ENCODE measurements at places on chromosomes 5 and 9.

GRCh38 chr9:1100945-1101344, 50.8 kb downstream of the DMRT2 start:
- peak; percentile 29 for DNase-seq

DNA sequence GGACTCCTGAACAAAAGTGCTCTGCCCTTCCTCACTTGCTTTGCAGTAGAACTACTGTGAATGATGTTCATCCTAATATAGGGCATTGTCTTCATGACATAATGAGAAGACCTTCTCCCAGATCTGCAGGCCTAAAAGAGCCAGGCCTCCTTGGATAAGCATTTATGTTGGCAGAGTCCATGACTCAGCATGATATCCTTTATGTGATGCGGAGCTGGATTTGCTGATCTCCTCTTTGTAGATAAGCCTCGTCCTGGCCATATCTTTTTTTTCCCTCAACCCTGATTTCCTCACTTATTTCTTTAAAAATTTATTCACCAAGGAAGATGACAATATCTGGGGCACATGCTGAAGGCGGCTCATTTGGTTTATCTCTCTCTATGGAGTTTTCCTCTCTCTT, 62.4 kb upstream of the TAS2R1 start:
- no peak for DNase-seq

- peak; percentile 48 for DNase-seq
Measured at GRCh38 chr5:68318955-68319705, 103.6 kb downstream of the PIK3R1 start.

DNA sequence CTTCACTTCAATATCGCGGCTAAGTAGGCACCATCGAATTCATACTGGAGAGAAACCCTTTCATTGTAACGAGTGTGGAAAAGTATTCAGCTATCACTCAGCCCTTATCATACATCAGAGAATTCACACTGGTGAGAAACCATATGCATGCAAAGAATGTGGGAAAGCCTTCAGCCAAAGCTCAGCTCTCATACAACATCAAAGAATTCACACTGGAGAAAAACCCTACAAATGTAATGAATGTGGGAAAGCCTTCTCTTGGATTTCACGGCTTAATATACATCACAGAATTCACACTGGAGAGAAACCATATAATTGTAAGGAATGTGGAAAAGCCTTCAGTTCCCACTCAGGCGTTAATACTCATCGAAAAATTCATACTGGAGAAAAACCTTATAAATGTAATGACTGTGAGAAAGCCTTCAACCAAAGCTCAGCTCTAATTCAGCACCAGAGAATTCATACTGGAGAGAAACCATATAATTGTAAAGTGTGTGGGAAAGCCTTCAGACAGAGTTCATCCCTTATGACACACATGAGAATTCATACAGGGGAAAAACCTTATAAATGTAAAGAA, 9.5 kb downstream of the ZNF879 start:
- no peak for DNase-seq

- DNase-seq: no peak
Measured at GRCh38 chr5:35461530-35461929, 156.1 kb upstream of the SPEF2 start.

- DNase-seq: no peak
Measured at GRCh38 chr9:108345826-108346225, 510.0 kb downstream of the ACTL7B start.

- no peak for DNase-seq
Measured at GRCh38 chr5:56145511-56145910, 87.6 kb downstream of the ANKRD55 start.

DNA sequence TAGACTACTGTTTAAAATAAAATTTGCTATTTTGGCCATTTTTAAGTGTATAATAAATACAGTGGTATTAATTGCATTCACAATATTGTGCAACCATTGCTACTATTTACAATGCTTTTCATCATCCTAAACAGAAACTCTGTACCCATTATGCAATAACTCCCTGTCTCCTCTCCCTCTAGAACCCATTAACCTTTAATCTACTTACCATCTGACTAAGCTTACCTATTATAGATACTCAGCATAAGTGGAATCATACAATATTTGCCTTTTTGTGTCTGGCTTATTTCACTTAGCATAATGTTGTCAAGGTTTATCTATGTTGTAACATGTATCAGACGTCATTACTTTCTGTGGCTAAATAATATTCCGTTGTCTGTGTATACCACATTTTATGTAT, 25.9 kb downstream of the CD14 start:
- DNase-seq: no peak

DNA sequence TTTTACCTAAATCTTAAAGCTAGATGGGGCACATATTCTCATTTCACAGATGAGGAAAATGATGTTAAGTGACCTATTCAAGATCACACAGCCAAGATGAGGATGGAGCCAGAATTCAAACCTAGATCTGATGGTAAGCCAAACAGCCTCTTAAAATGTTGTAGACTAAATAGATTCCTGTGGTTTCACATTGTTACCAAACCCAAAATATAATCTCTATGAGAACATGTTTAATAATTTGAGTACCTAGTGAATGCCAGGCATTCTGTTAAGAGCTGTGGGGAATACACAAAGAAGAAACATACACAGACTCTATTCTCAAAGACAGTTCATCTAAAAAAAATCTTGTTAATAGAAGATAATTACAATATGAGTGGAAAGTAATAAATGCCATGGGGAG, 25.2 kb downstream of the HOMER1 start:
- DNase-seq: peak; percentile 39

- DNase-seq: peak; percentile 98
Measured at GRCh38 chr5:14156650-14157492, 13.7 kb downstream of the TRIO start.

DNA sequence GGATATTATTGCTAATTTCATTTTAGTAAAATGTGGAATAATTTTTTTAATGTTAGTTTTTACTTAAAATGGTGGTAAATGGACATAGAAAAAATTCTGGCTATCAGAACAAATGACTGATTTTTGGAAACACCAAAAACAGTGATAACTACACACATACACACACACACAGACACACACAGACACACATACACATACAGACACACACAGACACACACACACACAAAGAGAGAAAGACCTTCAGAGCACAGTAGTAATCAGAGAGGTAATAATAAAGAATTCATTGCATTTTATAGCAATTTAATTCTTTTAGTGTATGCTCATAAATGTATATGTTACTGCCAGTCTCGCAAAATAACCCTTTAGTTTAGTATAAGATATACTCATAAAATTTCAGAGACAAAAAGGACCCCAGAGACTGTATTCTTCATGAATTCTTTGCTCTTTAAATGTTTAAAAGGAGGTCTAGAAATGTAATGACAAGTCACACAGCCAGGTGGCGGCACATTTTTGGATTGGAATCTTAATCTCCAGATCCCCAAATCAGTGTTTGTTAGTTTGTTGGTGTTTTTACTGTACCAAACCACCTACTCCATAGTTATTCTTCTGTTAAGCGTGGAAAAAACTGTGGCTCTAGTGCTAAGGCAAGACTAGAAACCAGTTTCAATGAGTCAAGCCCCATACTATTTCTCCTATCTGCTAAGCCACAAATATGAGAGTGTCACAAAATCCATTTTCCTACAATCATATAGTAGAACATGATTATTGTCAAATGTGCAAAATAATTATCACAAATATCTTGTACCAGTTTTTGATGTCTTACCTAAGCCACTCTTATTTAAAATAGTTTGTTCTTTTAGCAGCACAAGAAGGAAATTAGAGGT, 109.9 kb downstream of the EDIL3 start:
- DNase-seq: peak; percentile 65

- DNase-seq: no peak
Measured at GRCh38 chr9:137353223-137354152, 51.4 kb upstream of the NRARP start.

DNA sequence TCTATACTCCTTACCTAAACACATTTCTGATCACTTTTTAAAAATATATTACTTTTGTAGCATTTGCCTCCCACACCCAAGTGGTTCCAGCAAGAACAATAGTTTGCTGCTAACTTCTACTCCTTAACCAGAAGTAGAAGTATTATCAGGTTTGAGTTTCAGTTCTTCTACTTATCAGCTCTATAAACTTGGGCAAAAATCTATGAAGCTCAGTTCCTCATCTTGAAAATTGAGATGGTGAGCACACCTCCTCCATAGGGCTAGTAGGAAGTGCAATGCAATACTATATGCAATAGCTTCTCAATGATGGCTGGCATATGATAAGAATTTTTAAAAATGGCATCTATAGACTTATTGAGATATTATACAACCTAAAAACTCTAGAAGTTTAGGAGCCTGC, 283.7 kb downstream of the TLR4 start:
- no peak for DNase-seq

DNA sequence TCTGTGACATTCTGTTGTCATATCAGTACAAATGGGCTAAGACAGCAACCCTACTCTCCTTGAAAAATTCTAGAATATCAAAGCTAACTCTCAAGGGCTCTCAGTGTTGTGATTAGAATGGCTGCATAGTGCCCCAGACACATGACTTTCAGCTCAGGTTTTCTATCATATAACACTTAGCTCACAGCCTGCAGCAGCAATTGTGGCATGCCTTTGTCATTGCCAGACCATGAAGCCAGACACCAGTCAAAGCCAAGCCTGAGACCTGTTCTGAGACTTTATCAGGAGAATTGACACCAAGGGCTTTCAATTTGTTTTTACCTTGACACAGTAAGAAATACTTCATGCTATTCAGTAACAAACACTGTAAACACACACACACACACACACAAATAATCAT, 159.0 kb upstream of the SNX2 start:
- DNase-seq: no peak

- DNase-seq: no peak
Measured at GRCh38 chr9:19517202-19517942, 108.6 kb downstream of the ACER2 start.

DNA sequence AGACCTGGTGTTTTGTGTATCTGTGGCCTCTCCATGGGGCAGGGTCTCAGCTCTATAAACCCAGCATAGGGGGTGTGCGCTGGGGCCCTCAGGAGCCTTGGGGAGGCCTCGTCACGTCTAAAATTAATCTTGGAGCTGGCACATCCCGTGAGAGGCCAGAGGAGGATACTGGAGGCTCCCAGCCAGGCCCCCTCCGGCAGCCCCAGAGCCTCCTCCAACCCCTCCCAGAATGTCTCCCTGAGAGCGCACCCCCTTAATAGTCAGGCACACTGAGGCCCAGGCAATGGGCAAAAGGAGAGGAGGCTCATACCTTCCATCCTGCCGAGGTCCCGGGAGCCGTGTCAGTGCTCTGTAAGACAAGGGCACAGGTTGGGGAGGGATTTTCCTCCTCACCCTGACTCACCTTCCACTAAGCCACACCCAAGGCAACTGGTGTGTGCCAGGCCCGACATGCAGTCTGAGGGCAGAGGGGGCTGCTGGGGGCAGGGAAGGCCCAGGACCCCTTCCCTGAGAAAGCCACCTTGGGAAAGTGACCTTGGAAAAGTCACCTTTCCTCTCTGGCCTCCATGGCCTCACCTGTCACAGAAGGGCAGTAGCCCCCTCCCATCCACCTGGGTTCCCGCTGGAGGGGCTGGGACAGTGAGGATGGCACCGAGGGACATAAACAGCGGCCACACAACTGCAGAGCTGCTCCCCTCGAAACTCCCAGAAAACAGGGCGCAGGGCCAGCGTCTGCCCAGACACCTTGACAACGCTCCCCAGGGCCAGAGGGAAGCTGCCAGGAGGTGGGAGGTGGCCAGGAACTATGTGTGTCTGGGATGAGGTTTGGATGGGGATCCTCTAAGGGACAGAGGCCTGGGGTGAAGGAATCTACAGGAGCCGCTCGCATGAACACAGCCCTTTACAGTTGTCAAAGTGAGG, 2.9 kb downstream of the AK1 start:
- no peak for DNase-seq

- DNase-seq: peak; percentile 3
Measured at GRCh38 chr5:120808135-120808534, 344.0 kb downstream of the PRR16 start.

- DNase-seq: no peak
Measured at GRCh38 chr5:126864042-126864688, 87.2 kb downstream of the LMNB1 start.

DNA sequence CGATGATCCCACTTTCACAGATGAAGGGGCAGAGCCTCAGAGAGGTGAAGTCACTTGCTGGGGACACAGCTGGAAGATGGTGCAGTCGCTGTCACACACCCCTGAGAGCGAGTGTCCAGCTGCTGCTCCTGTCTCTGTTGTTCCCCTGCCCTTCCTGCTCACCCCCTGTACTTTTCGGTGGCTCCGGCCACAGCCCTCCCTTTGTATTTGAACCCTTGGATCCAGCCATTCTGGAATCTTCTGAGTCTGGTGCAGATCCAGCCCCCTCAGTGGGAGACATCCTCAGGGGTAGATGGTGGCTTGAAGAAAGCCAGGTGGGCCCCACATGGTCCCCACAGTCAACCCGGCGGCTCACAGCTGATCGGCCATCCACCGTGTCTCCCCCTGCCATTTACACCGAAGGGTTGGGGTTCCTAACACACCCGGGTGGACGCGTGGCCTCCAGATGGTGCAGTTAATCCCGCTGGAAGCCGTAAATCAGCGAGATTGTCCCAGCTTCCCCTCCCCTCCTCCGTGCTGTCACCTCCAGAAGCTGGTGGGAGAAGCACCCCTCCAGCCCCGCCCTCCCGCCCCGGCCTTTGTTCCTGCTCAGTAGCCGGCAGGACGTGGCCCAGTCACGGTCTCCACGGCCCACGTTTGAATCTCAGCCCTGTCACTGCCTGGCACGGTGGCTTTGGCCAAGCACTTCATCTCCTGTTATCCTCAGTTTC, 204.8 kb downstream of the C9orf50 start:
- DNase-seq: no peak

All from cardiac fibroblast (primary cell).